Fibroblast of skin of back (primary cell): ENCODE measurements at places on chromosomes 1 and 21.
A peak's percentile ranks its signal among the peaks of the same experiment; 100 is the strongest.

- no peak for DNase-seq
These were observed 8.5 kb upstream of the CD247 start for GRCh38 chr1:167526667-167527383.

GRCh38 chr1:155002464-155003226 is at the start of gene ZBTB7B:
Gene ZBTB7B, plus strand, starts transcription at chr1:155002802. Its CDS starts 11,859 bp downstream, at chr1:155014661.
- peak; percentile 19 for DNase-seq

- no peak for DNase-seq
These were observed 29.5 kb upstream of the DMRTA2 start for GRCh38 chr1:50452700-50453099.

- DNase-seq, result no peak
These were observed 1.1 kb upstream of the EPS8L3 start for GRCh38 chr1:109764561-109765482.

- DNase-seq, result no peak
These were observed 146.8 kb upstream of the DPT start for GRCh38 chr1:168875831-168876230.
